ENCODE measurements at places on chromosomes 1 and 21. TPM values are rescaled to one million over a fixed set of nuclear protein-coding genes. Genes with fewer than 3 reads are reported as not detected.
A peak's percentile ranks its signal among the peaks of the same experiment; 100 is the strongest.

The SNX7 gene
- 11.6 TPM for total RNA-seq

The LRRC8D gene
- 11.1 TPM for total RNA-seq

The C1orf87 gene
- total RNA-seq, result not detected

The LYPLAL1 gene
- total RNA-seq, result 22.4 TPM

The FCRL4 gene
- total RNA-seq, result not detected

The PSMG1 gene
- 18.4 TPM for total RNA-seq

The MPL gene
- total RNA-seq, result 1.7 TPM

The ARHGEF10L gene
- total RNA-seq, result 38.5 TPM

The SYCP1 gene
- total RNA-seq, result not detected

The PRRX1 gene
- total RNA-seq, result 55.5 TPM

The OR2T33 gene
- total RNA-seq, result not detected

The S100B gene
- 1,153 TPM for total RNA-seq

The SLC9A1 gene
- 21.9 TPM for total RNA-seq

The NCAM2 gene
- total RNA-seq, result 22.0 TPM

DNA sequence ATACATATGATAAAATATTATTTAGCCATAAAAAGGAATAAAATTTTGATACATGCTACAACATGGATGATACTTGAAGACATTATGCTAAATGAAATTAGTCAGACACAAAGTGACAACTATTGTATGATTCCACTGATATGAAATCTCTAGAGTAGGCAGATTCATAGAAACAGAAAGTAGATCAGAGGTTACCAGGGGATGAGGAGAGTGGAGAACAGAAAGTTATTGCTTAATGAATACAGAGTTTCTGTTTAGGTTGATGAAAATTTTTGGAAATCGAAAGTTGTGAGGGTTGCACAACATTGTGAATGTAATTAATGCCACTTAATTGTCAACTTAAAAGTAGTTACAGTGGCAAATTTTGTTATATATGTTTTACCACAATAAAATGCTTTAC, 315.7 kb upstream of the USP25 start:
- no peaks in the 10 kb centered on the region for H3K4me1 ChIP-seq
- no peak overlapping the region for H3K27ac ChIP-seq
- no peak overlapping the region for H3K4me3 ChIP-seq
- no peaks in the 10 kb centered on the region for H3K27me3 ChIP-seq
- no peak for DNase-seq
- H3K36me3 ChIP-seq, result no peaks in the 10 kb centered on the region

- H3K36me3 ChIP-seq, result no peaks in the 10 kb centered on the region
- no peak overlapping the region for H3K27ac ChIP-seq
- H3K4me3 ChIP-seq, result no peak overlapping the region
- no peaks in the 10 kb centered on the region for H3K4me1 ChIP-seq
- DNase-seq, result no peak
Measured at GRCh38 chr1:11550664-11551283, 71.8 kb downstream of the DISP3 start.

DNA sequence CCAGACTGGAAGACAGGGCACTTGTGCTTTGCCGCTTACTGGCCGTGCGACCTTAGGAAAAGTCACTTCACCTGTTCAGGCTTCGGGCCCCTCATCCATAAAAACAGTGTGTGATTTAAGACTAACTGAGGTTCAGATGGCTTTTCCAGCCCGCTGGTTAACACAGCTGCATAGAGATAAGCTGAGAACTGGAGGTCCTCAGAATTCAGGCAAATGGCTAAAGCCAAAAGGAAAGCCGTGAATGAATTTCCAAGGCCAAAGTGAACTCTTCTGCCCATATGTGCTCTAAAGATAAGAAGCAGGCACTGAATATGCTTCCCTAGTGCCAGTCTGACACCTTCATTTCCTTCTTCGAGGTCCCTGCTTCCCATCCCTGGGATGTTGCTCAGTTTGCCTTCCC, 23.5 kb upstream of the SARS1 start:
- H3K4me1 ChIP-seq, result no peaks in the 10 kb centered on the region
- H3K4me3 ChIP-seq, result no peak overlapping the region
- no peaks in the 10 kb centered on the region for H3K27me3 ChIP-seq

DNA sequence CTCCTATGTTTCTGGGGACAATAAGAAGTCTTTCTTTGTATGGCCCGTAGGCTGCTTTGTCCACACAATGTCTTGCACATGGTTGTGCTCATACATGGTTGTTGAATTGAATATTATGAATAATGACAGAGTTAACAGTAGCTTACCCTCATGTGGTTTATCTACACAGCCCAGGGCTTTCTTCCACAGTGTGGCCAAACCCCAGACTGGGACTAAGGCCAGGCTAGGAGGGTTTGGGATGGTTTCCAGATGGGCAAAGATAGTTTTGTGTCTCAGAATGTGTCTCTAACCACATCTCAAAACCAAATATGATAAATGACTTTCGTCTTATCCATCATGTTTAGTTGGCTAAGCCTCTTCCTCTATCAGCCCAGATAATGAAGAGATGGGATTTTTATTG, 65.2 kb downstream of the CACNA1E start:
- H3K36me3 ChIP-seq, result no peaks in the 10 kb centered on the region
- H3K27ac ChIP-seq, result no peak overlapping the region
- no peaks in the 10 kb centered on the region for H3K27me3 ChIP-seq
- H3K4me1 ChIP-seq, result no peaks in the 10 kb centered on the region
- no peak overlapping the region for H3K4me3 ChIP-seq

DNA sequence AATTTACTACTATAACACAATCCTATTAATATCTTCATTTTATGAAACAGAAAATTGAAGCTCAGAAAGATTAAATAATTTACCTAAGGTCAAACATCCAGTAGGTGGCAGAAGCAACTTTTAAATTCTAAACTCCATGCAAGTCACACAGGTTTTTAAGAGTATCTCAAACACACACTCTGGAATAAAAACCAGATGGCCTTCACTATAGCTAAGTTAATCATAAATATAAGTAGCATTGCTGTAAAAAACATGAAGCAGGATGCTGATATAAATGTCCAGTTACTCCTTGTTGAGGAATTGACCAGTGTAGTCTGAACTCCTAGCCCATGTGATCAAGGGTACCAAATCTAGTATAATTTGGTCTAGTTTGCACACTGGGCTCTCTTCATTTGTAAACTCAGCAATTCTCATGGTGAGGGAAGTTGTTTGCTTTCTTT, 9.4 kb upstream of the FMO3 start:
- H3K4me1 ChIP-seq, result peaks cover 16% of the 10 kb centered on the region
- H3K36me3 ChIP-seq, result no peaks in the 10 kb centered on the region
- H3K4me3 ChIP-seq, result no peak overlapping the region
- DNase-seq, result no peak

DNA sequence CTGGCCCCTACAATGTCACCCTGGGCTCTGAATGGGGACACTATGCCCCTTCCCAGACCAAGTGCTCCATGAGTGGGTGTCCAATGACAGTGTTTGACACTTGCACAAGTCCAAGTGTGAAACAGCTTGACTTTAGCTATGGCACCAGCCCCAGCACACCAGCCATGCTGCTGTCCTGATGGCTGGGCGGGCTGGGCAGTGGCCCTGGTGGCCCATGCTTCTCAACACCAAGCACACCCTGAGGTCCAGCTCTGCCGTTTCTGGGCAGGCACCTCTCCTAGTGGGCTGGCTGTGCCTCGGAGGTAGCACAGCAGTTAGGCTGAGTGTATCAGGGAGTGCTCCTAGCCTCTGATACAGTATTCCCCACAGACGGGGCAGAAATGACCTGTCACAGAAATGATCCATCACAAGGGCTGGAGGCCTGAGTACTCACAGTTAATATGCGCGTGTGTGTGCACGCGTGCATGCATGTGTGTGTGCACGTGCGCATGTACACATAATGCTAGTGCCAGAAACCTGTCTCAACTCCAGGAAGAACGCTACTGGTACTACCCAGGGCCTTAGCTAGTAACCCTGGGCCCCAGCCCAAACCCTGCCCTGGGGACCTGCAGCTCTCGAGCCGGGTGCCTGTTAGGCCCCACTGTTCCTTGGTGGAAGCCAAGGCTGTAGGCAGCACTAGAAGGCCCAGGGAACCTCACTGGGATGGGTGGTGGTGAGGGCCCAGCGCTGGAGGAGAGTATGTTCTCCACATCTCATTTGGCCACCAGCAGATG, 134.0 kb downstream of the DMRTB1 start:
- peaks cover 18% of the 10 kb centered on the region for H3K4me1 ChIP-seq
- no peaks in the 10 kb centered on the region for H3K36me3 ChIP-seq
- no peaks in the 10 kb centered on the region for H3K27me3 ChIP-seq
- no peak for DNase-seq

- DNase-seq, result no peak
- H3K4me3 ChIP-seq, result peak overlapping the region; percentile 9
- H3K27ac ChIP-seq, result peak overlapping the region; percentile 67
- no peaks in the 10 kb centered on the region for H3K36me3 ChIP-seq
- H3K27me3 ChIP-seq, result no peaks in the 10 kb centered on the region
Measured at GRCh38 chr21:45033791-45034555, 40.4 kb upstream of the ADARB1 start.

DNA sequence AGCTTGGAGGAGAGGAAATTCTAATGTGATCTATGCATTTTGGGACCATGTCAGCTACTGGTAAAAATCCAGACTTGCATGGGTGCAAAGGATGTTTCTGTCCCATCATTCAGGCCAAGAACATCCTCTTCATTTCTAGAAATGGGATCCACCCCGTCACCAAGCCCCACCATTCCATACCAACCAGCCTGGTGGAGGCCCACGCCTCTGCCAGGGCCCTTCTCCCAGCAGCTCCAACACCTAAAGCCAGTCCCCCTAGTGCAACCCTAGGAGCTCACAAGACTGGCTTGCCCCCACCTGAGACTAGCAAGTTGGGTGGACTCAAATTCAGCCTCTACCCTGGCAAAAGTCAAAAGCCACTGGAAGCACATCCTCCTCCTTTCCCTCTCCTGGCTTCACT, 1.9 kb downstream of the ARHGEF11 start:
- no peaks in the 10 kb centered on the region for H3K36me3 ChIP-seq
- no peak for DNase-seq
- no peak overlapping the region for H3K27ac ChIP-seq
- H3K4me1 ChIP-seq, result peaks cover 18% of the 10 kb centered on the region
- peak overlapping the region; percentile 58 for H3K4me3 ChIP-seq
- no peaks in the 10 kb centered on the region for H3K27me3 ChIP-seq

DNA sequence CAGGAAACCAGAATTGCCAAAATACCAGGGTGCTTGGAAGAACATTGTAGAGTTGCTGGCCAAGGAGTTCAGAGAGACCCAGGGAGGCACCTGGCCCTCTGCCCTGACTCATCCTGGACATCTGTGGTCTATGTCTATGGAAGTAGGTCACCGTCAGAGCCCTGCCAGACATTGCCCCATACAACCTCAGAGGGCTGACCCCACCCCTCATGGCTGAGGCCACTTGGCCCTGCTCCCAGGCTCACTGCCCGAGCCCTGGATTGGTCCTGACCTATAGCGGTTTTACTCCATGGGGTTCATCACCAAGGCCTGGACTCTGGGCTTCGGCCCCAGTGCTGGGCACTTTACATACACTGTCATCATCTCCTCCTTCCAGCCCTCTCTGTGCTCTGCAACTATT, 233.1 kb downstream of the PTPRU start:
- no peak overlapping the region for H3K27ac ChIP-seq
- DNase-seq, result no peak
- no peak overlapping the region for H3K4me3 ChIP-seq
- no peaks in the 10 kb centered on the region for H3K4me1 ChIP-seq

DNA sequence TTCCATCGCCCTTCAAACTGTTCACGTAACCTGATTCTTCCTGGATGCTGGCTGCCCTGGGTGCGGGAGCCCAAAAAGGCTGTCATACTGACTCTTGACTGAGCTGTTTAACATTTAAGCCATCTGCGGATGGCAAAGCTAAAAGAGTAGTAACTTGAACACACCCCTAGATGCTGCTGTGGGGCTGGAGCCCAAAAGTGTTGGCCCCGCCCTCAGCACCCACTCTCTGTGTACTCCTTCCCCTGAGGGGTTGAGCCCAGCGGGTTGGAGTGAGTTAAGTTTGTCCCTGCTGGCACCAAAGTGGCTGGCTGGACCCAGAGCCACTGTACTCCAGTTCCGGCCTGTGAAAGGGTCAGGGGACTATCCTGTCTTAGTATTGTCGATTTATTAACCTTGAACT, 640.6 kb downstream of the PTPRU start:
- H3K27ac ChIP-seq, result no peak overlapping the region
- H3K4me3 ChIP-seq, result no peak overlapping the region
- H3K36me3 ChIP-seq, result no peaks in the 10 kb centered on the region
- no peaks in the 10 kb centered on the region for H3K27me3 ChIP-seq
- DNase-seq, result no peak

DNA sequence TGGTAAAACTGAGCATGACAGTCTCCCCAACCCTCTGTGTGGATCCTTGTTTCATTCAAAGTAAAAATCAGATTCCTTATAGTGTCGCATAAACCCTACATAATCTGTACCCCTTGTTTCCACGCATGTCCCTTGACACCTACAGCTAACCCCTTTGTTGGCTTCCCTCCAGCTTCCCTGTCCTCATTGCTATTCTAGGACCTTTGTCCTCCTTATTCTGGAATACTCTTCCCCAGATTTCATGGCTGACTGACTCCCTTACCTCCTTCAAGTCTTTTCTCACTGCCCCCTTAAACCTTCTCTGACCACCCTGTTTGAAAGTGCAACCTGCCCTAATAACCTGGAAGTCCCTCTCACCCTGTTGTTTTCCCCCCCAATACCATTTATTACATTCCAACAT, 4.0 kb downstream of the RNF11 start:
- H3K4me3 ChIP-seq, result no peak overlapping the region
- H3K36me3 ChIP-seq, result no peaks in the 10 kb centered on the region
- no peaks in the 10 kb centered on the region for H3K27me3 ChIP-seq
- H3K4me1 ChIP-seq, result peaks cover 23% of the 10 kb centered on the region

- H3K27ac ChIP-seq, result no peak overlapping the region
- H3K36me3 ChIP-seq, result no peaks in the 10 kb centered on the region
- H3K27me3 ChIP-seq, result no peaks in the 10 kb centered on the region
- H3K4me1 ChIP-seq, result peaks cover 13% of the 10 kb centered on the region
Measured at GRCh38 chr1:18955441-18956192, 859 bp downstream of the IFFO2 start.

GRCh38 chr1:241638099-241638682, 2.0 kb downstream of the CHML start:
- DNase-seq, result no peak
- H3K27ac ChIP-seq, result no peak overlapping the region
- peaks cover 8% of the 10 kb centered on the region for H3K4me1 ChIP-seq

DNA sequence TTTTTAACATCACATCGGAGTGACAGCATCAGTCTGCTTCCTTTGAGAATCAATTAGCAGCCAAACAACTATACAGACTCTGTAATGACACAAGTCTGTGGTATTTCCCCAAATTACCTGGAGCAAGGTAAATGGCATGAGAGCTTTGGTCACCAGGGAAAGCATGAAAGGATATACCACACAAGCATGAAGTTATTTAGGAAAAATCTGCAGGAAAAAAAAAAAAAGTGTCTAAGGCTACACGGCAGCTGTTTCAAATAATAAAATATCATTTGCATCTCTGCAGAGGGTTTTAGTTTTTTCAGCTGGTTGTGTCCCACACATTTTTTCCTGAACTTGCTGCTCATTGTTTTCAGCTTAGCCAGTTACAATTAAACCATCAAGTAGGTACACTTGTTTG, 234.7 kb downstream of the TTLL7 start:
- no peaks in the 10 kb centered on the region for H3K36me3 ChIP-seq
- no peak overlapping the region for H3K4me3 ChIP-seq
- no peak for DNase-seq
- H3K27ac ChIP-seq, result no peak overlapping the region
- H3K27me3 ChIP-seq, result no peaks in the 10 kb centered on the region
- no peaks in the 10 kb centered on the region for H3K4me1 ChIP-seq
